ENCODE measurements at places on chromosomes 13 and 19.

- DNase-seq: no peak
Observed at GRCh38 chr13:31433746-31434145, 234.0 kb downstream of the B3GLCT start.

DNA sequence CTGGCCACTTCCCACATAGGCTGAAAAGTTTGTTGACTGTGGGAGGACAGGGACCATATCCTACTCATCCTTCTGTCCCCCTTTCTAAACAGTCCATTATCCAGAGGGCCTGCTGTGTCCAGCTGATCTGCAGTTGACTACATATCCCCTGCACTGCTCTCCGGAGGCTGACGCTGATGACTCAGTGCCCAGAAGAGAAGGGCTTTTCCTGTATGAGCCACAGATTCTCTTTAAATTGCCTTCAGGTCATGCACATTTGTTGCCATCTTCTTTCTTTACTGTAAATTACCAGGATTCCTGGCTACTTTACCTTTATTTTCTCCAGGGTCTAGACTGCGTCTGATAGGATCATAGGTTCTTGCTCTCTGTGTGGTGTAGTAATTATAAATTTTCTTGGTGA, 125.2 kb downstream of the LACC1 start:
- no peak for DNase-seq

DNA sequence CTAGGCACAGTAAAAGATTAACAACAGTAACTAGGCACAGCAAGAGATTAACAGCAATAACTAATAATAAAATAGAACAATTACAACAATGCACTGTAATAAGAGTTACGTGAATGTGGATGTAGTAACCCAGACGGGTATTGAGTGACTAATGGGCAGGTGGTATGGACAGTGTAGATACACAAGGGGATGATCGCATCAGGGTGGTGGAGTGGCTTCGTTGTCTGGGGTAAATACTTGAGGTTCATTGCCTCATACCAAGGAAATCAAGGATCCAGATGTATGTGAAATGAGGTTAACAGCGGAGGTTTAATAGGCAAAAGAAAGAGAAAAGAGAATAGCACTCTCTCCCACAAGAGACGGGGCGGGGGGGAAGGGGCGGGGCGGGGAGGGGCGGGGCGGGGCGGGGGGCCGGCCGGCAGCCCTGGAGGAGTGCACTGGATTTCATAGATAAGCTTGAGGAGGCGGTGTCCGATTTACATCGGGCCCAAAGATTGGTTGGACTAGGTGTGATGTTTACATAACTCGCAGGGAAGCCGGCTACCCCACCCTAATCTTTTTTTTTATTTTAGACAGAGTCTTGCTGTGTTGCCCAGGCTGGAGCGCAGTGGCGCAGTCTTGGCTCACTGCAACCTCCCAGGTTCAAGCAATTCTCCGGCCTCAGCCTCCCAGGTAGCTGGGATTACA, 106.3 kb downstream of the KCTD15 start:
- no peak for DNase-seq

GRCh38 chr13:71661921-71662320, 205.1 kb downstream of the DACH1 start:
- DNase-seq: no peak

DNA sequence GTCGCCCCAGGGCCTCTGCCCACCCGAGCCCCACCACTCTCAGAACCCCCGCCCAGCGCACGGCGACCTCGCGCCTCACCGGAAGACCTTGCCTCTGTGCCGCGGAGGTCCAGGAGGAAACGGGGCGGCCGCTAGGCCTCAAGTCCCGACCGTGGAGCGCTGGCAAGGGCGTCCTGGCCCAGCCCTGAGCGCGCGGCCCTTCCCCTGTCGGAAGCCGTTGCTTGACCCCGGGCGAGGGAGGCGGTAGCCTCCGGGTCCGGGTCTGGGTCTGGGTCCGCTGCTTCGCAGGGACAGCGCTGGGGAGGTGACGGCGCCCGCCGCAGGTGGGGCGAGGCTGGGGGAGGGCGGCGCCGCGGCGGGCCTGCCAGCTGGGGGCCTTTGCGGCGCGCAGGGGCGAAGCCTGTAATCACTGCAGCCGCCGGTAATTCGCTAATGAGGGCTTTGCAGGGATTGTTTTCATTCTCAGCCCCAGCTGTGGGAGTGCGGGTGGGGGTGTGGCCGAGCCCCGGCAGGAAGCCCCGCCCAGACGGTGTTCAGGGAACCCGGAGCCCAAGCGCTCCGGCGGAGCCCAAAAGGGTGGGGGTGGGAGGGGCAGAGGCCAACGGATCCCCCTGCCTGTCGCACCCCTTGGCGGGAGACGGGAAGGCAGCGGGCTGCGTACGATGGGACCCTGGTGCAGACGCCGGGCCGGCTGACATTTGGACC, 8.6 kb downstream of the C19orf25 start:
- no peak for DNase-seq

DNA sequence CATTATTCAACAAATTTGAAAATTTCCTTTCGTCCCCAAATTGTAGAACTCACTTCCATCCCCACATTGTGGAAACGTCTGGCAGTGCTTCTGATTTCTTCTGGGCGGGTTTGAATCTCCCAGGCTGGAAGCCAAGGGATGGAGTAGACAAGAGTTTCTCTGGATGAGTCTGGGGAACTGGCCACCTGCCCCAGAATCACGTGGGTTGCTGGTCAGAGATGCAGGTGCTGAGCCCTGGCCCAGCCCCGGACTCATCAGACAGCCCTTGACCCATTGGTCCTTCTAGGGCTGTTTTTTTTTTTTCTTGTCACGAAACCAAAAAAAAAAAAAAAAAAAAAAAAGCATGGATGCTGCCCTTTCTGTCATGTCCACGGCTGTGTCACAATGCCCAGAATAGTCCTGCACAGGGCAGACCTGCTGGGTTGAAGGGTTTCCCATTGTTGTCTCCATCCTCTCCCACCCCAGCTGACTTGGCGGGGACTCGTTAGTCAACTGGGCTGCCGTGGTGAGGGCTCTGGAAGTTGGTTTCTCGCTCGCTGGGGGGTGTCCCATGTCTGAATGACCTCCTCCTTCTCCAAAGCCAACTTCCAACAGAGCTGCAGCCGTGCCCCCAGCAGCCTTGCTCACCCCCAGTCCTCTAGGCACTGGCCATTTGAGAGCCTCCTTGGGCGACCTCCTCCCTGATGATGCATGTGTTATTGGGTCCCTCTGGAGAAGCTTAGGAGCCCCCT, 12.8 kb downstream of the CHST8 start:
- no peak for DNase-seq

Measured in DMS79 treated with DMSO at 0.1 percent for 48 hours (cell line).